ENCODE measurements at places on chromosomes 3 and 15. TPM values are rescaled to one million over a fixed set of nuclear protein-coding genes. Genes with fewer than 3 reads are reported as not detected.

DNA sequence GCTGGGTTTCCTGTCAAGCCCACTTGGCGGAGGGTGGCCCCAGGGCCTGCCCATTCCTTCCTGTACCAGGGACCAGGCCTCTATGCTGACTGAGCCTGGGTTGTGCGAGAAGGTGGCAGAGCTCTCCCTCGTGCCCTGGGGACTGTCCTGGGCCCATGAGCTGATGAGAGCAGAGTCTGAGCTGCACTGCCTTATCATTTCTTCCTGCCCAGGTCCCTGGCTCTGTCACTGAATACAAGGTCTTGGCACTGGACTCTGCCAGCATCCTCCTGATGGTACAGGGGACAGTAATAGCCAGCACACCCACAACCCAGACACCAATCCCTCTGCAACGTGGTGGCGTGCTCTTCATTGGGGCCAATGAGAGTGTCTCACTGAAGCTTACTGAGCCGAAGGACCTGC is 7.5 kb downstream of the MPI start:
- H3K36me3 ChIP-seq: peaks cover 68% of the 10 kb centered on the region
- H3K27ac ChIP-seq: peak overlapping the region; percentile 44
- no peak overlapping the region for H3K4me3 ChIP-seq
- no peaks in the 10 kb centered on the region for H3K27me3 ChIP-seq
- no peaks in the 10 kb centered on the region for H3K4me1 ChIP-seq

GRCh38 chr3:128495435-128495970 is 2.5 kb upstream of the GATA2 start:
- no peaks in the 10 kb centered on the region for H3K36me3 ChIP-seq
- H3K27me3 ChIP-seq: peaks cover 91% of the 10 kb centered on the region
- no peak overlapping the region for H3K4me3 ChIP-seq
- H3K27ac ChIP-seq: no peak overlapping the region

- no peak overlapping the region for H3K4me3 ChIP-seq
- H3K4me1 ChIP-seq: no peaks in the 10 kb centered on the region
- no peaks in the 10 kb centered on the region for H3K36me3 ChIP-seq
- DNase-seq: no peak
Measured at GRCh38 chr15:62299541-62299940, 134.5 kb upstream of the C2CD4B start.

- H3K27ac ChIP-seq: no peak overlapping the region
- DNase-seq: no peak
- H3K4me3 ChIP-seq: peak overlapping the region; percentile 5
- no peaks in the 10 kb centered on the region for H3K4me1 ChIP-seq
- no peaks in the 10 kb centered on the region for H3K36me3 ChIP-seq
Measured at GRCh38 chr3:152909180-152909883, 74.4 kb downstream of the P2RY1 start.

The VWA5B2 gene
- total RNA-seq: 0.62 TPM

The SNX33 gene
- total RNA-seq: 13.7 TPM

GRCh38 chr3:42443819-42444436 is 33.5 kb upstream of the LYZL4 start:
- peaks cover 12% of the 10 kb centered on the region for H3K4me1 ChIP-seq
- no peak overlapping the region for H3K27ac ChIP-seq
- no peak overlapping the region for H3K4me3 ChIP-seq
- peak; percentile 98 for DNase-seq
- H3K27me3 ChIP-seq: no peaks in the 10 kb centered on the region

DNA sequence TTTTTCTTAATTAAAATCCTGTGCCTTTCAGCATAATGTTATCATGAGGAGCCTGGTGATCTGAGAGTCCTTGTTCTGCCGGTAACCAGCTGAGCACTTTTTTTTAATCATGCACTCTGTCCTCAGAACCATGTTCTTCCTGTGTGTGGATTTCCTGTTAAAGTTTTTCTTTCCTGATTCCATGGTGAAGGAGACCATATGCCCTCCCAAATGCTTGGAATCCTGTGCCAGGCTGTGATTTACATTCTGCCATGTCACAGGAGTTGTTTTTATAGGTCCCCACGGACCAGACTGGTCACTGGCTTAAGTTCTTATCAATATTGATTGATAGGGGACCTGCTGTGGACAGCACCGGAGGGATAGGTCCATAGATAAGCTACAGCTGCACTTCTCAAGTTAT is 257.8 kb downstream of the SLCO3A1 start:
- no peaks in the 10 kb centered on the region for H3K36me3 ChIP-seq
- H3K27me3 ChIP-seq: no peaks in the 10 kb centered on the region
- H3K4me1 ChIP-seq: no peaks in the 10 kb centered on the region
- H3K4me3 ChIP-seq: no peak overlapping the region

DNA sequence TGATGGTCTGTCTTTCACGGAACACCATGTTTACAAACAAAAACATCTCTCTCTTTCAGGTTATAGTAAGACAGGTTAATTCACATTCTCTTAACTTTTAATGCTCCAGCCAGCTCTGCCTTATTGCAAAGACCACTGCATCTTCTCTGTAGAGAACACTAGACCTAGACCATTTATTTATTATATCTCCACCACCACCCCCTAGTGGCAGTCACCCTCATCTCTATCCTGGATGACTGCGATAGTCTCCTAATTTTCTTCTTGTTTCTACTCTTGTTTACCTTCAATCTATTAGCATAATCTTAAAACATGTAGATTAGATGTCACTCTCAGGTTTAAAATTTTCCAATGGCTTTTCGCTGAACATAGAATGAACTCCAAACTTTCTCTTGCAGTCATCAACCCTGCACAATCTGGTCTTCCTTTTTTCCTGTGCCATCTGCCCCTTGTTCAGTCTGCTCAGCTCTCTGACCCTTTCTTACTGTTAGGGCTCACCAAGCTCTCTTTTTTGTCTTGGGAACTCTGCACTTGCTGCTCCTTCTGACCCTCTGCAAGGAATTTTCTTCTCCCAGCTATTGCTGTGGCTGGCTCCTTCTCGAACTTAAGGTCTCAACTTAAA is 155.6 kb downstream of the SQOR start:
- no peak overlapping the region for H3K4me3 ChIP-seq
- peaks cover 55% of the 10 kb centered on the region for H3K27me3 ChIP-seq
- H3K4me1 ChIP-seq: no peaks in the 10 kb centered on the region

The OR5K2 gene
- total RNA-seq: not detected

The DZIP1L gene
- total RNA-seq: 27.1 TPM

DNA sequence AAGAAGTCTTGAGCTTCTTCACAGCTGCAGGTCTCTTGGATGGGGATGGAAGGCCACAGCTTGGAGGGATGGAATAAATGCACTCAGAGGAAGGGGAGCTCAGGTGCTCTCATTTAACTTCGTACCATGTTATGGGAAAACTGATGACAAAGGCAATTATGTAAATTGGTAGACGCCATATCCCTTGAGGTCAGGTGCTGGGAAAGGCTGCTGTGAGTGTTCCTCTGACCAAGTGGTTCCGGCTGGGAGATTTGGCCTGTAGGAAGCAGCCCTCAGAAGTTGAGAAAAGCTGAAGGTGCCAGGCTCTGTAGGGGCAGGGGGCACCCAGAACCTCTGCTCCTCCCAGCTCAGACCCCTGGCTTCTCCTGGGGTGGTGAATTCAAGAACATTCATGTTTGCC is 47.1 kb downstream of the FAH start:
- DNase-seq: no peak
- H3K27me3 ChIP-seq: no peaks in the 10 kb centered on the region
- no peaks in the 10 kb centered on the region for H3K4me1 ChIP-seq
- H3K4me3 ChIP-seq: no peak overlapping the region
- H3K27ac ChIP-seq: no peak overlapping the region
- no peaks in the 10 kb centered on the region for H3K36me3 ChIP-seq

- peaks cover 28% of the 10 kb centered on the region for H3K36me3 ChIP-seq
- peak; percentile 82 for DNase-seq
- H3K4me3 ChIP-seq: peak overlapping the region; percentile 42
- peak overlapping the region; percentile 27 for H3K27ac ChIP-seq
- H3K4me1 ChIP-seq: peaks cover 6% of the 10 kb centered on the region
Measured at GRCh38 chr15:41263891-41264351, 32.9 kb downstream of the CHP1 start.

The SHF gene
- 26.8 TPM for total RNA-seq

DNA sequence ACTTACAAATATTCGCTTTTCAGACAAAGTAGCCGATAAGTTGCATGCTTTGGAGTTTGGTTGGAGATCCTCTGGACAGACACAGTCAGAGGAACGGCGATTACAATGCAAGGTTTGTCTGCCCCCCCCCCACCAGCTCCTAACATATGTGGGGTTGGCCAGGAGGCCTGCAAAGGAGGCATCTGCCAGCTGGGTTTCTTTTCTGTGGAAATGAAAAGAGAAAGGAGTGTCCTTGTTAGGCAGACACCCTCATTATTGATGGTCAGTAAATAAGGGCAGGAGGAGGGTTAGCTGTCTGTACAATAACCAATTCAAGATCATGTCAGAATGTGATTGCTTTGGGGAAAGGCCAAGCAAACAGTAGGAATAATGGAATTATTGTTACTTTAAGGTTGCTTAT is 49.1 kb downstream of the TLNRD1 start:
- no peaks in the 10 kb centered on the region for H3K4me1 ChIP-seq
- H3K4me3 ChIP-seq: no peak overlapping the region
- peak overlapping the region; percentile 40 for H3K27ac ChIP-seq
- H3K27me3 ChIP-seq: no peaks in the 10 kb centered on the region
- no peaks in the 10 kb centered on the region for H3K36me3 ChIP-seq

GRCh38 chr15:60352525-60352924 is 45.3 kb downstream of the ANXA2 start:
- H3K36me3 ChIP-seq: peaks cover 95% of the 10 kb centered on the region
- no peaks in the 10 kb centered on the region for H3K27me3 ChIP-seq
- H3K27ac ChIP-seq: no peak overlapping the region
- H3K4me3 ChIP-seq: no peak overlapping the region
- H3K4me1 ChIP-seq: no peaks in the 10 kb centered on the region

- peaks cover 6% of the 10 kb centered on the region for H3K36me3 ChIP-seq
- no peaks in the 10 kb centered on the region for H3K27me3 ChIP-seq
- peak overlapping the region; percentile 77 for H3K4me3 ChIP-seq
- no peak overlapping the region for H3K27ac ChIP-seq
Measured at GRCh38 chr15:70704166-70704565, 59.2 kb downstream of the UACA start.

The SLC24A5 gene
- total RNA-seq: not detected

DNA sequence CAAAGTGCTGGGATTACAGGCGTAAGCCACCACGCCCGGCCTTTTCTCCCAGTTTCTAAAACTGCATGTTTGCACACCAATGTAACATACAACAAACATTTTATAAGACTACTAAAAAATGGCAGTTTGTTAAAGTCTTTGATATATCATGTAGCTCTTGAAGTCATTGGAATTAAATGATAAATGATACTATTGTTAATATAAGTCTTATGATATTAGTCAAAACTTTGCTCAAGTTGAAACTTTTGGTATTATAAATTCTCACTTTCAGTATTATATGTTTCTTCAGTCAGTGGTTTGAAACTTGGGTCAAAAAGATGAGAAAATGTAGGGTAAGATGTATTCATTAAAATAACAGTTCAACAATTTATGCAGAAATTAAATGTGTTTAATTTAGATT is 117.6 kb upstream of the TBL1XR1 start:
- H3K27me3 ChIP-seq: no peaks in the 10 kb centered on the region
- H3K4me1 ChIP-seq: no peaks in the 10 kb centered on the region
- no peak overlapping the region for H3K27ac ChIP-seq
- no peak overlapping the region for H3K4me3 ChIP-seq

GRCh38 chr3:167030082-167030725 is 349.9 kb downstream of the ZBBX start:
- no peaks in the 10 kb centered on the region for H3K4me1 ChIP-seq
- no peak overlapping the region for H3K27ac ChIP-seq
- H3K4me3 ChIP-seq: no peak overlapping the region
- no peaks in the 10 kb centered on the region for H3K27me3 ChIP-seq

DNA sequence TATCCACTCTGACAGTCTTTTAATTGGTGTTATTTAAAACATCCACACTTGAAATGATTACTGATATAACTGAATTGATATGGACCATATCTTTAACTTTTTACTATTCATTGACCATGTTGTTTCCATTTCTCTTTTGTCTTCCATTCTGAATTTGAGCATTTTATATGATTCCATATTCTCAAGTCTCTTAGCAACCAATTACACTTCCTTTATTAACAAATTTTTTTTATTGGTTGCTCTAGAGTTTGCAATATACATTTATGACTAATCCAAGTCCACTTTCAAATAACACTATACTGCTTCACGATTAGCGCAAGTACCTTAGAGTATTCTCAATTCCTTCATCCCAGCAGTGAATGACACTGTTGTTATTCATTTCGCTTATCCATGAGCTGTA is 16.4 kb downstream of the RFX7 start:
- H3K27ac ChIP-seq: no peak overlapping the region
- H3K4me1 ChIP-seq: no peaks in the 10 kb centered on the region
- no peaks in the 10 kb centered on the region for H3K27me3 ChIP-seq
- peaks cover 20% of the 10 kb centered on the region for H3K36me3 ChIP-seq

- no peaks in the 10 kb centered on the region for H3K36me3 ChIP-seq
- H3K4me3 ChIP-seq: no peak overlapping the region
- no peaks in the 10 kb centered on the region for H3K27me3 ChIP-seq
- no peak for DNase-seq
- no peaks in the 10 kb centered on the region for H3K4me1 ChIP-seq
Measured at GRCh38 chr15:27989427-27989826, 109.7 kb downstream of the OCA2 start.

DNA sequence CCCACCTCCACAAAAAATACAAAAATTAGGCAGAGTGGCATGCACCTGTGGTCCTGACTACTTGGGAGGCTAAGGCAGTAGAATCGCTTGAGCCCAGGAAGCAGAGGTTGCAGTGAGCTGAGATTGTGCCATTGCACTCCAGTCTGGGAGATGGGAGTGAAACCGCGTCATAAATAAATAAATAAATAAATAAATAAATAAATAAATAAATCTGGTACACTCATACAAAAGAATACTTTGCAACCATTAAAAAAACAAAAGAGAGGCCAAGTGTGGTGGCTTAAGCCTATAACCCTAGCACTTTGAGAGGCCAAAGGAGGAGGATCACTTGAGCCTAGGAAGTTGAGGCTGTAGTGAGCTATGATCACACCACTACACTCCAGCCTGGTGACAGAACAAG is 28.0 kb downstream of the MESP1 start:
- H3K4me1 ChIP-seq: no peaks in the 10 kb centered on the region
- H3K36me3 ChIP-seq: no peaks in the 10 kb centered on the region
- DNase-seq: no peak
- H3K27me3 ChIP-seq: peaks cover 5% of the 10 kb centered on the region
- H3K27ac ChIP-seq: no peak overlapping the region

DNA sequence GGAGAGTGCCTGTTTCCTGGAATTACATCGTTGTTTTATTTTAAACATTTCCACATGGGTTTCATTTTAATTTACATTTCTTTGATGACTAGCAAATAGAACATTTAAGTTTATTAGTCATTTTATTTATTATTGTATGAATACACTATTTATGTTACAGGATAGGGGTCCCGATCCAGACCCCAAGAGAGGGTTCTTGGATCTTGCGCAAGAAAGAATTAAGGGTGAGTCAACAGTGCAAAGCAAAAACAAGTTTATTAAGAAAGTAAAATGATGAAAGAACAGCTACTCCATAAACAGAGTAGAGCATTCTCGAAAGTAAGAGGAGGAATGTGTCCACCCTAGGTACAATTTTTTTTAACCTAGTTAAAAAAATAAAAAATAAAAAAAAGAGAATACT is 539.5 kb downstream of the NAALADL2 start:
- no peak overlapping the region for H3K27ac ChIP-seq
- no peaks in the 10 kb centered on the region for H3K36me3 ChIP-seq
- DNase-seq: no peak
- no peak overlapping the region for H3K4me3 ChIP-seq

- DNase-seq: no peak
- H3K4me3 ChIP-seq: no peak overlapping the region
- no peaks in the 10 kb centered on the region for H3K36me3 ChIP-seq
- no peaks in the 10 kb centered on the region for H3K27me3 ChIP-seq
- H3K27ac ChIP-seq: no peak overlapping the region
Measured at GRCh38 chr15:41161336-41161735, 45.3 kb upstream of the INO80 start.

The ATP13A3 gene
- total RNA-seq: 85.9 TPM

The GALNT15 gene
- total RNA-seq: not detected

All from endodermal cell (in vitro differentiated cells).